ENCODE measurements at places on chromosomes 1 and 21.

- DNase-seq: no peak
Observed at GRCh38 chr21:38404177-38404576, 94.1 kb downstream of the ERG start.

- no peak for DNase-seq
Observed at GRCh38 chr1:177118901-177119300, 45.6 kb downstream of the ASTN1 start.

GRCh38 chr1:202844259-202844658, 33.5 kb downstream of the PCAT6 start:
- no peak for DNase-seq

- no peak for DNase-seq
Observed at GRCh38 chr21:37603129-37603528, 236.6 kb downstream of the DYRK1A start.
